Naive B cell (primary cell): ENCODE measurements at places on chromosomes 4 and X.

- no peak for DNase-seq
Measured at GRCh38 chr4:65502131-65502701, 168.1 kb downstream of the EPHA5 start.

DNA sequence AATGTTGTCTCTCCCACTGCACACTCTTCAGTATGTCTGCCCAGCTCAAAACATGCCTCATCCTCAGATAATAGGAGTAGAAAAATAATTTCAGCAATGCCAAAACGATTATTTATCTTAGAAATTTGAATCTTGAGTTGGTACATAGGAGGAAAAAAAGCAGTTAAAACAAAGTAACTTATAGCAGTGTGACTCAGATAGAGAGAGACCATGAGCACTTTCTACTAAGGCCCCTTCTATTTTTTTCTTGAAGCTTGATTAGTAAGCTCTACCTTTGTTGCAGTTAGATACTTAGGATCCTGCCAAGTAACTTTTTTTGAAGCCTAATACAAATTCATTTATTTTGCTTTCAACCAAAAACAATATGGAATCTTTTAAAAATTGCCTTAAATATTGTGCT lies 212.3 kb downstream of the MAD2L1 start:
- DNase-seq = no peak

GRCh38 chrX:10582215-10582733 lies 38.1 kb downstream of the MID1 start:
- DNase-seq = no peak

GRCh38 chr4:153181293-153181692 lies 22.9 kb upstream of the TRIM2 start:
- DNase-seq = no peak

- DNase-seq = no peak
Measured at GRCh38 chrX:17861489-17862011, 452 bp upstream of the RAI2 start.

GRCh38 chr4:139403462-139403861 lies 50.5 kb upstream of the RAB33B start:
- DNase-seq = no peak

- DNase-seq = no peak
Measured at GRCh38 chr4:48079972-48080391, 54.1 kb downstream of the TXK start.
